ENCODE measurements at places on chromosomes 3 and 15.

DNA sequence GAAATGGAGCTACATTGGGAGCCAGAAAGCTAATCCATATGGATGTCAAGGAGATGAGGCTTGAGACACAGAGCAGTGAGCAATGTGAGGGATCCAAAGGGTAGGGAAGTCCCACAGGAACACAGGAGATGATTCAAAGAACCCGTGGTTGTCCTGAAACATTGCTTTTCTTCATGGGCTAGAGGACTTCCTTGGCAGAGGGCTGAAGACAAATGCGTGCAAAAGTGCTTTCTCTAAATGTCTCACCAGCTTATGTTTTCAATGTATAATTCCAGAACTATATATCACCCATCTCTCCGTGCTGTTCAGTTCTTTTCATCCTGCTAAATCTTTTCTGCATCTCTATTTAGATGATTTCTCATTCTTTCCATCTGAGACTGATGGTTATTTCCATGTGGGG is 46.0 kb upstream of the GOLGA8A start:
- DNase-seq: no peak

GRCh38 chr3:108453565-108453964 is 56.8 kb downstream of the MYH15 start:
- no peak for DNase-seq

DNA sequence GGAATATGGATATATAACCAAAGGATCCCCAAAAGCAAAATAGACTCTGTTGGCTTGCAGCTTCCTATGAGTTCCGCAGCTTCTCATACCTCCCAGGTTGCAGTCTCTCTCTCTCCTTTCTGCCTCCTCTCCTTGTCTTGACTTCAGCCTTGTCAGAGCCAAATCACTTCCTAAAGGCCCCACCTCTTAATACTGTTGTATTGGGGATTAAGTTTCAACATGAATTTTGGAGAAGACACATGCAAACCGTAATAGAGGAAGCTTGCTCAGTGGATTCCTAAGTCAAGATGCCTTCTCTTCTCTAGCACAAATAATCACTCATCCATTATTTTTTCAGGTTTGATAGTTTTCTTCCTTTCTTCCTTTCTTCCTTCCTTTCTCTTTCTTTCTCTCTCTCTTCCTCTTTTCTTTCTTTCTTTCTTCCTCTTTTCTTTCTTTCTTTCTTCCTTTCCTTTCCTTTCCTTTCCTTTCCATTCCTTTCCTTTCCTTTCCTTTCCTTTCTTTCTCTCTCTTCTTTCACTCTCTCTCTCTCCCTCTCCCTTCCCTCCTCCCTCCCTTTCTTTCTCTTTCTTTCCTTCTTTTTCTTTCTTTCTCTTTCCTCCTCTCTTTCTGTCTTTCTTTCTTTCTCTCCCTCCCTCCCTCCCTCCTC is 411.3 kb upstream of the TPM1 start:
- DNase-seq: no peak

DNA sequence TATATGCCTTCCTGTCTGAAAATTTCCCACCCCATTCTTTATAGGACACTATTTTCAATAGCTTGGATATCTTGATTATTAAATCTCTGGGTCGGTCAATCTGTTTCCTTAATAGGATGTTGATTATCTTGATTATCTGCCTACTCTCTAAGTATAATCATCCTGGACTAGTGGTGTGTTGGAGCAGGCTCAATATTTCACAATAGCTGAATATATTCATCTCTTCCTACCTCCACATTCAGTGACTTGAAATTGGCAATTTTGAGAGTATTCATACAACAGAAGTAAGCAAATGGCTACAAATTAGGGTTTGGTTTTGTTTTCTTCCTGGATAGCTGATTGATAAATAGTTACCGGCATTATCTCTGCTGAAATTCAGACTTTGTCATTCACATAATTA is 1162.6 kb downstream of the ROBO1 start:
- DNase-seq: no peak

DNA sequence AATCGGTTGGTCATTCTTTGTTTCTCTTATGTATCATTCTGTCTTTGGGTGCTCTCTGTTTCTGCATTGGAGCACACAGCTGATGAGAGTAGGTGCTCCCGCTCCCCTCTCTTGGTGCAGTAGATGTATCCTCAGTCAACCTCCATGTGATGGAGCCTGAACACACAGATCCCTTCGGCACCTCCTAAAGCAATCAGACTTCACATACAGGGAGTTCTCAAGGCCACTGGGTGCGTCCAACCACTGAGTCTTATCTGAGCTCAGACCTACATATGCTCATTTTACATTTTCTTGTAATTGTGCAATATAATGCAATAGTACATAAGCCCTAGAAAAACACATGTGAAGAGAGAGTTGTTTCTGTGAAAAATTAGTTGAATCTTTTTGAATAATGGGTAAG is 198.1 kb upstream of the ATP10A start:
- no peak for DNase-seq

DNA sequence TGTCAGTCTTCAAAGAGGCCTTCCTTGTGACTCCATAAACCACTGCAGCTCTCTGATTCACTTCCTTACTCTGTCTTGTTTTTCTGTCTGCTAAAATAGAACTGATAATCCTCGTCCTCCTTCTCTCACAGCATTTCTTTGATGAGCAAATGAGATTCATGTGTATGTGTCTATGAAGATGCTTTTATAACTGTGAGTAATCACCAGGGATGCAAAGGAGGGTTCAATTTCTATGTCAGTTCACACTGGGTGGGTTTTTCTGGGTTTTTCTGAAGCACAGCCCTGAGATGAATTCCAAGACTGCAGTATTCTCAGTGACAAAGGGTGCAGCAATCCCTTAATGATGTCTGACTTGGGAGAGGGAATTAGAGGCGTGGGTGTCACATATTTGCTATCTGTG is 746.6 kb upstream of the CFAP20DC start:
- DNase-seq: no peak

- DNase-seq: no peak
Measured at GRCh38 chr15:87712211-87712610, 544.3 kb downstream of the NTRK3 start.

DNA sequence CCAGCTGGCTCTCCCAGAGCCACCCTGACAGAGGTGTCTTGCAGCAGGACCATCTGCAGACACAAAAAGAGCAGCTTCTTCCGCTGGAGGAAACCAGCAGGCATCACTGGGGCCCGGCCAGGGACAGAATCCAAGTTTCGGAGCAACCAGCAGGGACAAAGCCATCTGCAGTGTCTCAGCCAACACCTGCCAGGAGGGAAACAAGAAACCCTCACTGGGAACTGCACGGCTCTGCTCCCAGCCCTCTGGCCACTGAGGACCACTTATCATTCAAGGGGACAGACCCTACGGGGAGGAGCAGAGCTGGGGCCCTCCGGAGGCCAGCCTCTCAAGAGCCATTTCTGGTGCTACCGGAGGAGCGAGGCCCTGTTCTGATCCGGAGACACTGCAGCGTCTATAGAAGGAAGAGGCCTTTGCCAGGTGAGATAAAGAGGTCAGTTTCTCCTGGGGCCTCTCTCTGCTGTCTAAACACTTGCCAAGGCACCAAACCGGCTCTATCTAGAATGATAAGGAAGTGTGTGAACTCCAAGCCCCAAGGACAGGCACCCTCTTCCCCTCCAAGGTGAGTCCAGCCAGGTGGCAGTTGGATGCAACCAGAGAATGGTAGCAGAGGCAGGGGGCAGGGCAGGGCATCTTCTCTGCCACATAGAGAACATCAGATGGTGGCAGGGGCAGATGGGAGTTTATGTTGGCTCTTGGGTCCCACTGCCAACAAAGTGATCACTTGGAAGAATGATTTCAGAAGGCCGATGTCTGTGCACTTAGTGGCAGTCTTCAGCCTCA is 89.0 kb downstream of the CHSY1 start:
- no peak for DNase-seq

DNA sequence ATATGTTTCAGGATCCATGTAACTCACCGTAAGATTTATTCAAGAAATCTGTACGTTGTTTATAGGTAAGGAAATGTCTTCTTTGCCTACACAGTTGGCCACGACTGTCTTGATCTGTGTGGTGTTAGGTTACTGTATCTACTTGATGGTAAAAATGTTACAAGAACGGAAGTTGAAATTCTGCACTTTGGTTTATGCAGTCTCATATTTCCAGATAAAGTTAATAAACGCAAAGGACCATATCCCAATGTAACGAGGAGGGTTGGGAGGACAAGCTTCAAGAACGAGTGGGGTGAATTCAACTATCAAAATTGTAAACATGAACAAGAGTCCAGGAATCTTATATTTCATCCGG is 1.0 kb downstream of the USF3 start:
- DNase-seq: no peak

- no peak for DNase-seq
Measured at GRCh38 chr3:160879859-160880258, 123.8 kb downstream of the PPM1L start.

DNA sequence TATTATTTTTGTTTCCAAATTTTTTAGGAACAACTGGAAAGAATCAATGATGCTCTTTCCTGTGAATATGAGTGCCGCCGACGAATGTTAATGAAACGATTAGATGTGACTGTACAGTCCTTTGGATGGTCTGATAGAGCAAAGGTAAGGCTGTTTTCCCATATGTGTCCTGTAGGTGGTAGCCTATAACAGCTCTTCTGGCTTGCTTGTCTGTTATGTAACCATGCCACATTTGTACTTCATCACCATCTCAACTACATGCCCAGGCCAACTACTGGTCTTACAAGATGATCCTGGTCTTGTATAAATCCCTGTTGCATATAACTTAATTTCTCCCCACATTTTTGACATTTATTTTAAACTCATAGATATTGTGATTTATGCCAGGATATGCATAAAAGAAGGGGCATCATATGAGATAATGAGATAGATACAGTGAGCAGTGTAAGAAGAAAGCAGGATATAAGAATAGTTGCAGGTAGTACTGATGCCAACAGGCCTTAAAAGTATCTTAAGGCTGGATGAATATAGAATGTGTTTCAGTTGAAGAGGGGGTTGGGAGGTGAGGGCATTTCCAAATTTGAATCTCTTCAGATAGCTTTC is 20.3 kb downstream of the FAM98B start:
- DNase-seq: no peak

DNA sequence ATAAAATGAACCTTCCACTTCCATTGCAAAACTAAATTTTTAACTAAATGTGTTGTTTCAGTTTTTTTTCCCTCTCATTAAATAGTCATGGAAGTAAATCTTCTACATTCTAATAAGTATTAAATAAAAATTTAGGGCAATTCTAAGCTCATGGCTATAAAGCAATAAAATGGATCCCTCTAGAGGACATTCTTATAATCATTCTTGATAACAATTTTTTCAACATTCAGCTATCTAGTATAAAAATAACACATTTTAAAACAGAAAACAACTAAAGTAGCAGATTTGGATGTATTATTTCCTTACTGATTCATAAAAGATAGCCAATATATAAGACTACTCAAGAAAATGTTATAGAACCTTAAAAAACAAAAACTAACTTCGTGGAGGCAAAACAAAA is 393.1 kb downstream of the PLOD2 start:
- DNase-seq: no peak

DNA sequence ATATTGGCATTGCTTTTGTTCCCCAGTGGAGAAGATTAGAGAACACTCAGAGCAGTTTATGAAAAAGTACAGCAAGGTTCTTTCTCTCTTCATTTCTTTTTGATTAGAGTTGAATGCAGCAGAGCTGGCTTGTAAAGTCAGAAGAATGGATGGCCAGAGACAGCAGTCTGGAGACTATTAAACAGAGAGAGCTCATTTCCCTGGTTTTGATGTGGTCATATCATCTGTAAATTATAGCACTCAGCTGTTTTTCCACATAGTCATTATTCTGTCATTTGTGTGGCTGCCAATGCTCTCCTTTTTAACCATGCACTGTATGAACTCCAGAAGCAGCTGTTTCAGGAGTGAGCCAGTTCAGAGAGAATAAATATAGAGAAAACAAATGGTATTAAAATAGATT is 177.4 kb upstream of the CRBN start:
- no peak for DNase-seq

DNA sequence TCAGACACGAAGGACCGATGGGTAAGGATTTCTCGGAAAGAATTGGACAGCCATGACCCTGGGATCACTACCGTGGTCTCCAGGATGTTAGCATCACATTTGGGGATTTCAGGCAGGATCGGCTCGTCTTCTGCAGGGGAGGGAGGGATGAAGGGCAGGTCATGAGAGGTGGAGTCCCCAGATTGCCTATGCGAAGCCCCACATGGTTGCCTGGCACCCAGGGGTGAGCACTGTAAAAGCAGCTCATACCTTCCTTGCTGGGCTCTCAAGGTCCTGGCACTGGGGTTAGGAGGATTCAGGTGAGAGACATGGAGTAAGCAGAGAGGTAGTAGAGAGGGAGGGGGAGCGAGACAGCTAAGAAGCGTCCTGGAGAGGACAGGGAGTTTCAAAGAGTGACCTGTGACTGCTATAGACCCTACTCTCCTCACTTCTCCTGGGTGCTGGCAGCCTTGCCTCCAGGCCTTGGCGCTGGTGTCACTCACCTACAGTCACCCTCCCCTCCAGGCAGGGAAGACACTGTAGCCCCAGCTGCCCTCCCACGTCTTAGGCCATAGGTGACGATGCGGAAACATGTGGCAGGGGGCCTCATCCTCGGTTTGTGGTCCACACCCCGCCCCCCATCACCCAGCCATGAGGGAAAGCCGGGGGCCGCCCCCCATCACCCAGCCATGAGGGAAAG is 15.0 kb upstream of the EHD4 start:
- peak; percentile 53 for DNase-seq

- no peak for DNase-seq
Measured at GRCh38 chr15:55846116-55846707, 103.3 kb upstream of the PRTG start.

GRCh38 chr3:34106879-34107278 is 308.4 kb downstream of the PDCD6IP start:
- DNase-seq: no peak

DNA sequence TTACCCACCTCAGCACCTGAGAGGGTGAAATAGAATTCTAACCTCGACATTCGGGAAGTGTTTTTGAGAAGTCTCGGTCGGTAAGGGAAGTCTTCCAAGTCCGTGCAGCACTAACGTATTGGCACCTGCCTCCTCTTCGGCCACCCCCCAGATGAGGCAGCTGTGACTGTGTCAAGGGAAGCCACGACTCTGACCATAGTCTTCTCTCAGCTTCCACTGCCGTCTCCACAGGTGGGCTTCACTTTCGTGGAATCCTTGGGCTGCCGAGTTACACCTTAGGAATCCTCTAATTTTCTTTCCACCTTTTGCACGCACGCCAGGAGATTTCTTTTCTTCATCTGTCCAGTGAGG is 775 bp downstream of the CCNDBP1 start:
- DNase-seq: no peak

Data from suprapubic skin (tissue), 4 donors.